Activated gamma-delta T cell treated with anti-CD3 and anti-CD28 coated beads, Interleukin-2, amount 50 U/mL, for 16 hours (primary cell): ENCODE measurements at places on chromosomes 1 and 21.

- peak; percentile 56 for DNase-seq
These were observed 21.7 kb downstream of the INTS3 start for GRCh38 chr1:153749408-153750005.

DNA sequence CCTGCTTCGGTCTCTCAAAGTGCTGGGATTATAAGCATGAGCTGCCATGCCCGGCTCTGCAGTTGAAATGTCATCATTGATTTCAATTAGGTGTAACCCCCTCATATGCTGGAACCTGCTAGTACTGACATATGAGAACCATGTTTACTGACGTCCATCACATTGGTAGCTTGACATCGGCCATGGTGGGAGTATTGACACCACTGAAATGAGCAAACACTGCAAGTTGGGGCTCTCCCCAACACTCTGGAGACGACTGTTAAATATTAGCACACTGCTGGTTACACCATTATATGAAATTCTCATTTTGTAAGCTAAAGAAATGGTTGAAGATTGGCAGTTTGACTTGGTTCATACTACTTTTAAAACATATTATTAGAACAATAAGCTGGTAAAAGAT, 63.7 kb downstream of the CNST start:
- DNase-seq, result no peak

- no peak for DNase-seq
These were observed 90.8 kb upstream of the SLC2A1 start for GRCh38 chr1:43049481-43049880.

DNA sequence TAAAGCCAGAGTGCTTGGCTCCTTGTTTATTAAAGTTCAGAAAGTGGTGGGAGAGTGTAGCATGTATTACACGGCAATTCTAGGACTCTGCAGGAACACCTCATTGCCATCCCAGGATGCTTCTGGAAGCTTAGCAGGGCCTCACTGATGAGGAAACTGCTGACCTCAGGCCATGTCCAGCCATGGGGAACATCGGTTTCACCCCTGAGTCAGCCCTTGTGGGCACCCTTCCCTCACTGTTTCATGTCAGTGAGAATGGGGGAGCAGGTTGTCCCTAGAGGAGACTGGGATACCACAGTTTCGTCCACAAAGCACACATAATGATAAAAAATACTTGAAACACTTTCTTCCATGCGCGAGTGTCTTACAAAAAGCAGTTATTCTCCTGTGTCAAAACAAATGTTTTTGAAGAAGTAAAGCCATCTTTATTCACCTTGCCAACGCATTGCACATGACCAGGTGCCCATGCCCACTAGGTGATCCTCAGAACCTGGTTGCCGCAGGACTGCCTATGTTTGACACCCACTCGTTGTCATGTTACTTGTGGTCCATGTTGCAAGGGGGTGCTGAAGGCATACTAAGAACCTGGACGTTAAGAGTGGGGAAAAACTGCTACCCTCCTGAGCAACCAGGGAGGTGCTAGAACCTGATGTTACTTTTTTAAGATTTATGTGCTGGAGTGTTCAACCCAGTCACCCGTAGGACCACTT, 41.2 kb upstream of the TTC22 start:
- no peak for DNase-seq

DNA sequence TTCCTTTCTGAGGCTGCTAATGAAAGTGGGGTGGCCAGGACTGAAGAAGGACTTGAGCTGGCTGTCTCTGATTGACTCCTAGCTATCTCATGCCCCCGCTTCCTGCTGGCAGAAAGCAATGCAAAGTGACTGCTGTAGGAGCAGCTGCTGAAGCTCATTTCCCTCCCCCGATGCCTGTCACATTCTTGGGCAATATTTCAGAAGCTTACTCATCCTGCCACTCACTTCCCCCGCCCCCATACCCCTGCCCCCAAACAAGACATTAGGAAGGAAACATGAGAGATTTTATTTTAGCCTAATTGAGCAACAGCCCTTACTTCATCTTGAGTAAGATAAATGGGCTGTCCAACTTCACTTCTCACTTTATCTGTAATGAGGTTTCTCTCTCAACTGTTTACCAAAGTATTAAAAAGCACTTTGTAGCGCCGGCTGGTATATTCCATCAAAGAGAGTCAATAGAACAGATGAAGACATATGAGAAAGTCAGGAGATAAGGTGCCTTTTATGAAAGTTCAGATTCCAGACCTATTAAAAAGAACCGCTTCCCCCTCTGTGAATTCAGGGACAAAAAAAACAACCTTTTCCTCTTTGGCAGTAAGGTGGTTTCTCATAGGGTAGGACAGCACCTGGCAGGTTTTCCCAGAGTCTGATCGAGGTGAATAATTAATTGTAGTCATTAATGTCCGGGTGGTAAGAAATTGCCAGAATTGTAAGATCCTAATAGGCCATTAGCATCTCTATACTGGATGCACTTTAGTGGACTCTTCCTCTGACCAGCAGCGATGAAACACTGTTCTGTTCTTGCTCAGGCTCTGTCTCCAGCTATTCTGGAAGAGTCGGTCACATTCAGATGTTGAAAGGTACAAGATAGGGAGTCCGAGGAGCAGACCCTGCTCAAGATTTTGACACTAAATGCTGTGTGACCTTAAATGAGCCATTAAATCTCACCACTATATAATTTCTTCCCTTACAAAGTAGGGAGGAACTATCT, 70.2 kb downstream of the SH3GLB1 start:
- DNase-seq, result peak; percentile 9

GRCh38 chr1:44262414-44262813, 49.1 kb downstream of the DMAP1 start:
- no peak for DNase-seq

- DNase-seq, result no peak
These were observed 25.4 kb upstream of the GUCA2B start for GRCh38 chr1:42127767-42128166.
